Bronchial smooth muscle cell (primary cell): ENCODE measurements at places on chromosomes 6 and 20. TPM values are rescaled to one million over a fixed set of nuclear protein-coding genes. Genes with fewer than 3 reads are reported as not detected.

LCA5 gene
- 3.4 and 5.7 TPM in 2 replicates for total RNA-seq

EBF4 gene
- 0.16 and 0.43 TPM in 2 replicates for total RNA-seq

ZSCAN31 gene
- 38.8 and 53.0 TPM in 2 replicates for total RNA-seq

SEMG1 gene
- total RNA-seq, result not detected in 2 replicates

PMEPA1 gene
- total RNA-seq, result 0.63 and 0.94 TPM in 2 replicates

LPA gene
- total RNA-seq, result not detected in 2 replicates

RGL2 gene
- 21.9 and 23.9 TPM in 2 replicates for total RNA-seq

LIME1 gene
- total RNA-seq, result 2.4 and 3.0 TPM in 2 replicates
